ENCODE measurements at places on chromosomes 3 and 15. TPM values are rescaled to one million over a fixed set of nuclear protein-coding genes. Genes with fewer than 3 reads are reported as not detected.

NXPE3 gene
- total RNA-seq = 24.7 TPM

DNA sequence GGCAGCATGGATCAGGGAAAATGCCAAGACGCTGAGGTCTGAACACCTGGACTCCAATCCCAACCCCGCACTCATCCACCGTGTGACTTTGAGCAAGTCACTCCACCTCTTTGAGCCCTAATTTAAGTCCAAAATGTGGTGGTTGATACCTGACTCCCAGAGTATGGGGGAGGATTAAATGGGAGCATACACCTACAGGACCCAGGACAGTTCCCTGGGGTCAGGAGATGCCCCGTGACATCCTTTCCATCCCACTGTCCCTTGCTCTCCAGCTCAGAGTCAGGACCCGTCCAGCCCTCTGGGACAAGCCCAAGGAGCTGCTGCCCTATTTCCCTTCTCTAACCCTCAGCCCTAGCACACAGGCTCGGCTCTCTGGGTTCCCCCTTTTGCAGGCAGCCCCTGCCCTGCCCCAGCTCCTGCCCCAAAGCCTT, 276.4 kb downstream of the XXYLT1 start:
- no peak for DNase-seq

- no peak for DNase-seq
Observed at GRCh38 chr3:123663977-123664376, 79.1 kb upstream of the HACD2 start.

DNA sequence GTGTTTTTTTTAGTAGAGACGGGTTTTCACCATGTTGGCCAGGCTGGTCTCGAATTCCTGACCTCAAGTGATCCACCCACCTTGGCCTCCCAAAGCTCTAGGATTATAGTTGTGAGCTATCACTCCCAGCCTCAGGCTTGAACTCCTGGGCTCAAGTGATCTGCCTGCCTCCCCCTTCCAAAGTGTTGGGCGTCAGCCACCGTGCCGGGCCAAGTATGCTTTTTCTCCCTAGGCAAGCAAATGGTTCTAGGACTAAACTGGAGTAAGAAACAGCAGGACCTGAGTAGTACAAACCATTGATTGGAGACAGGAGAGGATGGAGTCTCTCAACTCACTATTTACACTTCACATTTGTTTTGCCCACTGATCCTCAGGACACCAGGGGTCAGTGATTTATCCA, 4.6 kb upstream of the PTPN9 start:
- DNase-seq = no peak

- no peak for DNase-seq
Observed at GRCh38 chr3:19775765-19776164, 158.3 kb downstream of the EFHB start.

HDC gene
- 8.1 TPM for total RNA-seq

DNA sequence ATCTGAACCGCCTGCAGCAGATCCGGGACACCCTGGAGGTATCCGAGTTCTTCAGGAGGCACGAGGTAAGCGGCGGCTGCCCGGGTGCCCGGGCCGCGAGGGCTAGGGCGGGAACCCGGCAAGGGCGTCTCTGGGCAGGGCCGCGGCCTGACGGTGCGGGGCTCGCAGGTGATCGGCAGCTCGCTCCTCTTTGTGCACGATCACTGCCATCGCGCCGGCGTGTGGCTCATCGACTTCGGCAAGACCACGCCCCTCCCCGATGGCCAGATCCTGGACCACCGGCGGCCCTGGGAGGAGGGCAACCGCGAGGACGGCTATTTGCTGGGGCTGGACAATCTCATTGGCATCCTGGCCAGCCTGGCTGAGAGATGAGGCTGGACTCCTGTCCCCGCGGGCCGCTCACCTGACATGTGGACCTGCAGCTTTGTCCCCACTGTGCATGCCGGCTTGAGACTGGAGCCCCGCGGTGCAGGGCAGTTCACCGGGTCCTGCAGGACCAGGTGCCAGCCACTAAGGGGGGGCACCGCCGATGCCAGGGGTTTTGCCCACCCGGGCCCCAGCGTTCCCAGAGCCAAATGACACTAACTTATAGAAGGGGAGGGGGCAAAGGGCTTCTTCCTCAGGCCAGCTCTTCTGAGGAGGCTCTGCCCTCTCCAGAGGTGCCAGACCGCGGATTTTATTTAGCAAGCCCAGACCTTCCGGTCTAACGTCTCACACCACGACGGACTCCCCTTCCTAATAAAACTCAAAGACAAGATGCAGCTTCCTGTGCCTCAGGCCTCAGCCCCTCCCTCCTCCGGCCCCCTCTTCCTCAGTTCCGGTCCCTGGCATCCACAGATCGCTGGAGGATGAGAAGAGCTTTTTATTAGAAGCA, 9.4 kb downstream of the ITPKA start:
- DNase-seq = no peak

GRCh38 chr15:78981532-78982313, 36.9 kb upstream of the CTSH start:
- DNase-seq = no peak

- no peak for DNase-seq
Observed at GRCh38 chr15:38745626-38746025, 181.0 kb upstream of the RASGRP1 start.

All from sciatic nerve (tissue), 2 donors.